Dermis blood vessel endothelial cell (primary cell): ENCODE measurements at places on chromosomes 4 and X. TPM values are rescaled to one million over a fixed set of nuclear protein-coding genes. Genes with fewer than 3 reads are reported as not detected.

The CACNA1F gene
- total RNA-seq: under 0.01 and 0.05 TPM in 2 replicates

The NALF2 gene
- 0.05 and 2.9 TPM in 2 replicates for total RNA-seq

The CENPVL2 gene
- not detected in 2 replicates for total RNA-seq

The CENPVL3 gene
- not detected in 2 replicates for total RNA-seq

The SLC7A11 gene
- total RNA-seq: 16.5 and 46.1 TPM in 2 replicates

The XK gene
- 0.05 TPM in 1 of 2 replicates, not detected in the other for total RNA-seq

The DLG3 gene
- total RNA-seq: 0.88 and 1.7 TPM in 2 replicates

The MAGEE2 gene
- total RNA-seq: not detected in 2 replicates

DNA sequence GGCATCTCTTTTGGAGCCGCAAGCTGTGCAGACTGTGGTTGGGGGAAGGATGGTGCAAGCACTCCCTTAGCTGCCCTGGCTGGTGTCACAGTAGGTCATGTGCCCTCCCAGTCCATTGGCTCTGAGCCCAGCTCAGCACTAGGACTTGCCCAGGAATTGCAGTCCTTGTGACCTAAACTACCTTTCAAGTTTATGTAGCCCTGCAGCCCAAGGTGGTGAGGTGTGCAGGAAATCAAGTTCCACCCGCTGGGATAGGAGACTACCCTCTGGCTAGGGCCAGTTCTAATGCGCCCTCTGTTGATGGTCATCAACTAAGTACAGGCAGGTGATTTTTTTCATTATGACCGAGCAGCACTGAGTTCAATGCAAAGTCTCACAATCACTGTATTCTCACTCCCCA lies 335.2 kb downstream of the UBE2NL start:
- no peak for DNase-seq

GRCh38 chr4:56828784-56829535 lies 7.5 kb upstream of the SPINK2 start:
- no peak for DNase-seq

DNA sequence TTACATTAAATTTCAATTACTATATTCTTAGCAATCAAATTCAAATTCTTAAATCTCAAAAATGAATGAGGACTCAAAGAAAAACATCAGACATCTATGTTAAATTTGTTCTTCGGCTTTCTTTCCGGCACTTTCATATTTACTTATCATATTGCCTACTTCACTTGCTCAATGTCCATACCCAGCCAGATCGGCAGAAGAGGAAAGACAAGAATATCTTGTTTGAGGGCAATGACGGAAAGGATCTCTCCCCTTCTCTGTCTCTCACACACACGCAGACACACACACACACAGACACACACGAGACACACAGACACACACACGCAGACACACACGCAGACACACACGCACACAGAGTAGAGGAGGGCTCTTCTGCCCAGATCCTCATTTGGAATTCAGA lies 13.2 kb upstream of the IRF2 start:
- no peak for DNase-seq

DNA sequence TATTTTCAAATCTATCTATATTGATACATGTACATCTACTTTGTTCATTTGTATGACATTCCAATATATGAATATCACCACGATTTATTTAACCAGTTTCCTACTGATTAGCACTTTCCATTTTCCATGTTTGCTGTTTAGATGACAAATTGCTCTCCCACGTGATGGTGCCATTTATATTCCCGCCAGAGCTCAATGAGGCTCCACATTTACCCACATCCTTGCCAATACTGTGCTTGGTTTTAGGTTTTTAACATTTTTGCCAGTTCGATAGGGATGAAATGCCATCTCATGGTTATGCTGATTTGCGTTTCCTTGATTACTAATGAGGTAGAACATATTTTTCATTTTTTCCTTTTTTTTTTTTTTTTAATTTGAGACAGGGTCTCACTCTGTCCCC lies 86.7 kb upstream of the TRIM2 start:
- DNase-seq: no peak

GRCh38 chr4:40348000-40348399 lies 12.9 kb downstream of the CHRNA9 start:
- no peak for DNase-seq

- no peak for DNase-seq
These were observed 975.7 kb upstream of the PABPC4L start for GRCh38 chr4:135177321-135177720.

DNA sequence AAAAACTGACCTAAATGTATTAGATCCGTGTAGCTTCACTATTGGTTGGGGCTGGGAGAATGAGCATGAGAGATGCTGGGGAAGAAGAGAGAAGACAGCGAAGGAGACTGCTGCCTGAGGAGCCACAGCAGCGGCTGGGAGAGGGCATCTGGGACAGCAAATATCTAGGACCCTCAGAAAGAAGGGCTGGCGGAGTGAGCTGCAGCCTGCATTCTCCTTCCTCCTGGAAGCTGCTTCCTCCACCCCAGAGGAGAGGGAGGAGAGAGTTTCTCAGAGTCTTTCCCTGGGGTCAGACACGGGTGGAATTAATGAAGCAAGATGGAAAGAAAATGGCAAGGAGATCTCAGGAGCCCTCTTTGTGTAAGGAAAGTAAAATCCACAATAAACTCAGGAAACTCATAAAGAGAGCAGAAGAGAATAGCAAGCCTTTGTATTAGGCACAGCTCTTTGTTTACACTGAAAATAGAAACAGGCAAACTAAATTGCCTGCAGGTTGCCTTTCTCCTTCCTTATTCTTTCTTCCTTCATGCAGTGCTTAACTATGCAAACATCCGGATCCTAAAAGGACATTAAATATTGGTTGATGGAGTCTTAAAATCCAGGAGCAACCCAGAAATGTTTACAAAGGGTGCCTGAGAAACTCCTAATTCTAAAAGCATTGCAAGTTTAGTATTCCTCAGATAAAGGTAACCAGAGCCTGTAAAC lies 130.3 kb upstream of the GALNT7 start:
- DNase-seq: no peak

GRCh38 chr4:98601708-98602107 lies 56.7 kb downstream of the TSPAN5 start:
- DNase-seq: peak; percentile 58

- no peak for DNase-seq
These were observed 85.9 kb downstream of the ZAR1 start for GRCh38 chr4:48575964-48576363.

DNA sequence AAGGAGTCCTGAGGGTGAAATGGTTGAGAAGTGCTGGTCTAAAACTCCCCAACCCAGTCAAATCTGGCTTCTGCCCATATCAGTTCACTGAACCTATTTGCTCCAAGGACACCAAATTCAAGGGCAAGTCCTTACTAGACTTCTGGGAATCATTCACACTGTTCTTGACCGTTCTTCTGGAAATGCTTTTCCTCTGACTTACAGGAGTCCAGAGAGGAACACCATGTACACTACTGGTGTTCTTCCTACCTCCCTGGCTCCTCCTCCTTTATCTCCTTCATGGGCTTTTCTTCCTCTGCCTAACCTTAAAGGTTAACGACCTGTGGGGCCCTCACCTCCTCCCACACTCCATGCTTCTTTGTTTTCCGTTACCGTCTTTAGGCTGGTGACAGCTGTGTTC lies 281.3 kb downstream of the FRMPD4 start:
- DNase-seq: peak; percentile 3

- no peak for DNase-seq
These were observed 119.9 kb downstream of the FAM13A start for GRCh38 chr4:88937081-88937480.

DNA sequence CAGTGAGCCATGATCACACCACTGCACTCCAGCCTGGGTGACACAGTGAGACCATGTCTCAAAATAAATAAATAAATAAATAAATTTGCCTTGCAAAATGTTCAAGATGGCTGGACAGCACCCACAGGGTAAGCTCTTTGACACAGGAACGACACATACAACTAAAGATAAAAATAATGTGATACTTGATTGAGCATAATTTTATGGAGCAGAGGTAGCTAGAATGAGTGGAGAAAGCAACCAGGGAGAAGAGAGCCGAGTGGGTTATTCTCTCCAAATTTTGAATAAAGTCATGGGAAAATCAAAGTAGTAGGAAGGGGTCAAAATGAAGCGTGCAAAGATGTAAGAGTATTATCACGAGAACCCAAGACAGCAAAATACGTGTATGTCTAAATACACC lies 121.5 kb downstream of the IRF2 start:
- DNase-seq: no peak

- no peak for DNase-seq
These were observed 329.1 kb downstream of the GALNTL6 start for GRCh38 chr4:172142281-172142741.

GRCh38 chr4:64893205-64893604 lies 484.0 kb upstream of the TECRL start:
- DNase-seq: no peak

GRCh38 chrX:134542485-134542884 lies 82.5 kb downstream of the HPRT1 start:
- DNase-seq: no peak

DNA sequence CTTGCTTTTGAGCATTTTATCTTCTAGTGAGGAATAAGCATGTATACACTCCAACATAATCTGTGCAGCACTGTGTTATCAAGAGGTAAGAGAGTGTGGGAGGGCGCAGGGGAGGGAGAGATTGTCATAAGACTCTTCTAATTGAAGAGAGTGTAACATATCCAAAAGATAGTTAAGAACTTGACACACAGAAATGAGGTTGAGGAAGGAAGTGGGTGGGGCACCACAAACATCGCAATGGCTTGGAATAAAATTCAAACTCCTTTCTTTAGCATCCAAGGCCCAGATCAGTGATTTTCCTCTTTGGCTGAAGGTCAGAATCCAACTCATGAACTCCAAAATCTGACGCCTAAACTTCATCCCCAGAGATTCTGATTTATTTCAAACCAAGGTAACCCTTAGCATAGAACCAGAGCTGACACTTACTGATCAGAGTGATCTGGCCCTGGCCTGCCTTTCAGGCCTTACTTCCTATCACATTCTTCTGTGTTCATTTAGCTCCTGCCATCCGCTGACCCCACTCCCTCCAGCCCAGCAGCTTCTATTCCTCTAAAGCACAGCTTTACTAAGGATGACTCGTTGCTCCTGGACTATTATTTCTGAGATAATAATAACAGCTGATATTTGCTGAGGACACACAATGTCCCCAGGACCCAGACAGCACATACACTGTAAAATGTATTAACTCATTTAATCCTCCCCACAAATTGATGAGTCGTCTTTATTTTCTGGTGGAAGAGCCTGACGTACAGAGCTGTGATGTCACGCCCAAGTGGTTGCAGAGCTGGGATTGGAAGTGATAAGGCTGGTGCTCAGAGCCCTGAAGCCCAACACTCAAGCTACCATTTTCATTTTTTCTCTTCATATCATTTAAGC lies 10.6 kb upstream of the CTSO start:
- no peak for DNase-seq

- peak; percentile 95 for DNase-seq
These were observed 589.7 kb downstream of the SPRY1 start for GRCh38 chr4:123986268-123986798.

- DNase-seq: no peak
These were observed 386.9 kb upstream of the MAOA start for GRCh38 chrX:43269201-43269600.

- no peak for DNase-seq
These were observed 66.3 kb upstream of the ADGRG2 start for GRCh38 chrX:19188566-19188965.

DNA sequence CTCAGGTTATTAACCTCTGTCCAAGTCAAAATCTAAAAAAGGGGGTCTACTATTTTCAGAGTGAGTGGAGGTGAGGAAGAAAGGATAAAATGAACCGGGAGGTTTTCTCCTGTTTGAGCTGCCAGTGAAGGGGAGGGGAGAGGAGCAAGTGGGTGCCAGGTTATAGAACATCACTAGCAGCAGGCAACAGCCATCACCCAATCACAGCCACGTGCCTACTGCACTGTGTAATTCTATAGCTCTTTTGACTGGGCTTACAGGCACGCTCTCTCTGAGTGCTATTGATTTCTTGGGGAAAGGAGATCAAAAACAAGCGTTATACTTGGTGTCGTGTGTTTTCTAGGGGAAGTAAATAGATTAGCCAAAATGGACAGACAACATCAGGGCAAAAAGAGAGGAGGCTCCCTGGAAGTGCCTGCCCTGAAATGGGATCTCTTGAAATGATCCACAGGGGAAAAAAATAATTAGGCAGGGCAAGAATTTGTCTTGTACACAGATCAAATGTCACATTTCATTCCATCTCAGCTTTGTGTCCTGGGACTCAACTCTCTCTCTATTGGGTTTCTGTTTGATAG lies 300.5 kb upstream of the LCORL start:
- DNase-seq: no peak

- peak; percentile 90 for DNase-seq
These were observed at the start of gene CTBP1 for GRCh38 chr4:1248245-1249147. CTBP1 (minus strand) TSS chr4:1249130; CDS start chr4:1241331, 7,799 bp downstream.

GRCh38 chrX:53077207-53078197 lies 4.7 kb upstream of the TSPYL2 start:
- no peak for DNase-seq

- DNase-seq: no peak
These were observed 233.4 kb downstream of the PABPC4L start for GRCh38 chr4:133968174-133968573.

GRCh38 chr4:24680746-24681448 lies 96.5 kb upstream of the DHX15 start:
- DNase-seq: no peak

GRCh38 chr4:25767877-25768725 lies 94.7 kb downstream of the SEL1L3 start:
- DNase-seq: peak; percentile 87

DNA sequence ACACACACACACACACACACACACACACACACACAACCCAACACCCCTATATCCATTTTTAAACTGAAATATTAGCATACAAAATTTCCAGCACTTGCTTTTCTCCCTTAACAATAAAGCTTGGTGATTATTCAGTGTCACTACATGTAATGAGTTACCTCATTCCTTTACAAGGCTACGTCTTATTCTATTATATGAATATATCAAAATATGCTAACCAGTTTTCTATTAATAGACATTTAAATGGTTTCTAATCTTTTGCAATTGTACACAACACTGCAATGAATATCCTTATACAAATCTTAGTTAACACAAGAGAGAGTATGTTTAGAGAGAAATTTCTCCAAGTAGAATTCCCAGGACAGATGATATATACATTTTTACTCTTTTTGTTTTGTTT lies 14.2 kb downstream of the ZNF81 start:
- DNase-seq: no peak

DNA sequence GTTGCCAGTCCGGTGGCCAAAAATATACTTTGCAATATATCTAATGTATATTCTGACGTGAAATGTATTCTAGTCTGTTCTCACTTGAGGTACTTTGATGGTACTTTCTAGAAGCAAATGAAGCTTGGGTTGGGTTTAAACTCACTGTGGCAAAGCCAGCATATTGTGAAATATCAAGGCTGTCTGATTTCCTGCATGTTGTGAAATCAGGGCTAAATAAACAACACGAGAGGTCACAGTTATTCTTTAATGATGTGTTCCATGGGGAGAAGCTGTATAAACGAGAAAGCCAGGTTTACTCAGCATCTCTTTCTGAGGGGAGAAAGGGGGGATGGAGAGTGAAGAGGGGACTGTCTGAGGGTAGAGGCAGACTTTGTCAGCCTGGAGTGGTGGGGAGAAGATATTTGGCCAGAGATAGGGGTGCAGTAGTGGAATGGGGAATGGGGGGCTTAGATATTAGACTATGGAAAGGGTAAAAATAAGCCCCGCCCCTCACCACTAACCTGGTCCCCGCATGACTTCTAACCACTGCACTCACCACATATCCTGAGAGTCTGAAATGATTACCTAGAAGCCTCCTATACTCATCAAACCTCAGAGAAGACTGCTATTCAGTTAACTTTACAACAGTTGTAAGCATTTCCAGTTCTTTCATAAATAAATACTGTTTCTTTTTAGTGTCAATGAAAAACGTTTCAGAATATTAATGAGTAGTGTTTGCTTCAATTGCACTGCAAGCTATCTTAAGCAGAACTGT lies 5.9 kb upstream of the SCARB2 start:
- DNase-seq: no peak

- DNase-seq: no peak
These were observed 53.7 kb downstream of the DCTD start for GRCh38 chr4:182863501-182863900.
